ENCODE measurements at places on chromosomes 1 and 21.

GRCh38 chr1:221829327-221830015 lies 87.6 kb upstream of the DUSP10 start:
- no peak for DNase-seq

DNA sequence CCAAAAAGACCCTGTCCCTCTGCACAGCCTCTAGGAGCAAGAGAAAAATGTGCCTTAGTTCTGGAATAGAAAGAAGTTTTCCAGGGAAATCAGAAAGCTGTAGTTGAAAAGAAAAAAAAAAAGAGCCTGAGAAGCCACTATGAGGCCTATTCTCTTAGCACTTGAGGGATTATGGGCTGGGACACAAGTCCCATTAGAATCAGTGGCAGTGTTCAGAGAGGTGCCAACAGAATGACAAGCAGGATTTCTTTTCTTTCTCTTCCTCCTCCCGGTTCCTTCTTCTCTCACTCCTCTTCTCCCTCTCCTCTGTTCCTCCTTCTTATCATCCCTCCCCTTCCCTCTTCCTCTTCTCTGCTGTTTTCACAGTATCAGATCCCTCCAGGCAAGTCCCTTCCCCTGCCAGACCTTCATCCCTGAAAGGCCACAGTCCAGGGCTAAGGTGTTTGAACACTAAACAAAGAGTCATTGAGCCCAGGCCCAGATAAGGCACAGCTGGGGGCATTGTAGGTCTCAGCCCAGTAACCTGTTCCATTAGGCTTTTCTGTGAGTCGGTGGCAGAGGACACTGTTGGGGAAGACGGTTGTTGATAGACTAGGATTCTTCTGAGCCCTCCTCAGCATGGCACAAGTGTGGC lies 64.7 kb upstream of the LPGAT1 start:
- DNase-seq = no peak

DNA sequence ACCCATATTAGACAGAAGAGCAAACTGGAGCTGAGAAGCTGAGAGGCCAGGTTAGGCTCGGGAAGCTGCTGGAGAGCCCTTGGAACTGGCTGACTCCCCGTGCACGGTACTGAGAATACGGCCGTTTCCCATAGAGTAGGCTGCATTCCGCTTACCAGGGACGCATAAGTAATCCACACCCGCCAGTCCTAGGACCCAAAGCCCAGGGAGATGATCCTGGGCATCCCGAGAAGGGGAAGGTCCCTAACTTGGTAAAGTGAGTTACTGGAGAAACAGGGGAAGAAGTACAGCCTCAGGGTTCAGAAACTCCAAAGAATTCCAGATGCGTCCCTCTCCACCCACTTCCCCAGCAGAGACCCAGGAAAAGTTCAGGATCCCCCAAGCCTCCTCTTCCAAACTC lies 1.3 kb downstream of the LRRC38 start:
- no peak for DNase-seq

DNA sequence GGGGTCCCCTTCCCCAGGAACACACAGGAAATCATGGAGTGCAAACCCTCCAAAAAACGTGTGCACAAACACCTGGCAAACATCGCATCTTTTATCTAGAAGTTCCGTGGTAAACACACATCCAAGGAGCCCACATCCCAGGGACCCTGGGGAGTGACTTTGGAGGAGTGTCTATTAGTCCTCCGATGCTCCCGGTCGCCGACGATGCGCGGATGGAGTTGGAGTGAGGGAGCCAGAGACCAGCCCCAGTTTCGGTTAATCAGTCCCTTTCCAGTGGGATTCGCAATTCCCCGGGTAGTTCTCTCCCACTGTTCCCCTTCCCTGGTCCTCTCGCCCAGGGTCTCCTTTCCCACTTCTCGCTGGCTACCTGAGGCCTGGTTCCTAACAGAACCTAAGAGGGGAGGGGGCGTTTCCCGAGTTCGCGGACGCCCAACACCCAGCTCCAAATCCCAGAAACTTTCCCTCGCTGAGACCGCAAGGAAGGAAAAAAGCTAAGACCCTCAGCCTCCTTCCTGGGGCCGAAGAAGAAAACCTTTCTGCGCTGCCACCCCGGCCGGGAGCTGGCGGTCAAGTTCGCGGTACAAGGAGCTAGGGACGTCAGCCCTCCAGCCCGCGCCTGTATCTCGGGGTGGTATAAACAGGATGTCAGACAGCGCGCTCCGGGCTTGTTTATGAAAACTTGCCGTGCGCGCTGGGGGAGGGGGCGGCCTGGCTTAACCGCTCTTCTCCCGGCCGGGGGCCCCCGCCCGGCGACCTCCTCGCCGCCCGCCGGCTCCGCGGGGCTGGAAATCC lies 787 bp downstream of the JAK1 start:
- DNase-seq = peak; percentile 54

Measured in stimulated activated CD8-positive, alpha-beta memory T cell treated with anti-CD3 and anti-CD28 coated beads, Interleukin-4, amount 100 ng/mL, for 4 hours (primary cell).